ENCODE measurements at places on chromosomes 5 and 9.

DNA sequence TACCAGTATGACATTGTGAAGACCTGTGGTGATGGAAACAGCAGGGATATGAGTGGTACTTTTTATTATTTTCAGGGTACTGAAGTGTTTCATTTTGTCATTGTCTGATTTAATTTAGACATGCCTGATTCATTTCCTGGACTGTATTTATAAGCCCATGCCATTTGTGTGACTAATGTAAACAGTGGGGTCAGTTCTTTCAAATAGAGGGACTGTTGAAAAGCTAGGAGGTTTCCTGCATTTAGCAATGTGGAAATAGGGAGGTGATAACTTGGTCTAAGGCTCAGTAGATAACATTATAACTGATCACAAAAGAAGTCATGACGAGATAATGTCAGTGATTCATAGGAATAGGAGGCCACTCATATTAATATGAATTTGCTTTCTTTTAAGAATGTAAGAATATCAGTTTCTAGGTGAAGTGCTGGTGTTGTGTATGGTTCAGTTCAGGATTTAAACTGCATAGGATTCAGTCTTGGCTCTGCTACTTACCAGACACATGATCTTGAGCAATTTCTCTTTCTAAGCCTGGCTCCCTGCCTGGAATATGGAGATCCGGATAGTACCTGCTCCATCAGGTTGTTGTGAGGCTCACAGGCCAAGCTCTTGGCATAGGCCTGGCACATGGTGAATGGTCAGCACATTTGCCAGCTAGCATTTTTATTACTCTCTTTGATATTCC is 7.5 kb downstream of the RASGRF2 start:
- DNase-seq: no peak

DNA sequence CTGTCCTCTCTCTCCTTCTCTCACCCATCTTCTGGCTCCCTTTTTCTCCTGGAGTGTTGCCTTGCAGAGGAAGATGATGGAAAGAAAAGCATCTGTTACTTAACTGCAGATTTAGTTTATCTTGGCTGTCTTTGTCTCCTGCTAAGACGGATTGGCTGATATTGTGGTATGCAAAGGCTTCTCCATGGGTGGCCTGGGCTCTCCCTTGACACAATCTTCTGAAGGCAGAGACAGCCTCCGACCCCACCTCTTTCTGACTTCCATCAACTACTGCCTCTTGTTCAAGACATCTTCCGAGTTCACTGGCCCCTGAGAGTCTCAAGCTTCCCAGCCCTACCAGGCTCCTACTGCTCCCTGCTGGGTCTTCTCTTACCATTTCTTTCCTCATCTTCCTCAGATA is 403.7 kb downstream of the LRRC70 start:
- no peak for DNase-seq

- no peak for DNase-seq
Observed at GRCh38 chr9:36690412-36691168, 117.9 kb downstream of the MELK start.

- DNase-seq: no peak
Observed at GRCh38 chr5:78927657-78928282, 57.3 kb downstream of the ARSB start.

GRCh38 chr5:122163121-122164069 is 34.0 kb downstream of the ZNF474 start:
- DNase-seq: no peak

DNA sequence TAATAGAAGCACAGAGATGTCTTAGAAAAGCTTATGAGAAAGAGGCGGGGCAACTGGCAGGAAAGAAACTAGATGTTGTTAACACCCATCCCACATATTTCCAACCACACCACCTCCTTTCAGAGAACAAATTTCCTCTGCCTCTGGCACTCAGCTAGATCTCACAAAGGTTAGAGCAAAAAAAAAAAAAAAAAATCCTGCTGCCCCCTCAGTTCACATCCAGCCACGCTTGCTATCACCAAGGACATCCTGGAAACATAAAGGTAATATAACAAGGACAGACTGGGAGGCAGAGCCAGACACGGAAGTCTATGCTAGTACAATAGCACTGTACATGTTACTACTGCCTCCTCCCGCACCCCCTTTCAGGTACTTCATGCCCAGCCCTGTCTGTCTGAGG is 238.0 kb upstream of the PTGER4 start:
- no peak for DNase-seq

DNA sequence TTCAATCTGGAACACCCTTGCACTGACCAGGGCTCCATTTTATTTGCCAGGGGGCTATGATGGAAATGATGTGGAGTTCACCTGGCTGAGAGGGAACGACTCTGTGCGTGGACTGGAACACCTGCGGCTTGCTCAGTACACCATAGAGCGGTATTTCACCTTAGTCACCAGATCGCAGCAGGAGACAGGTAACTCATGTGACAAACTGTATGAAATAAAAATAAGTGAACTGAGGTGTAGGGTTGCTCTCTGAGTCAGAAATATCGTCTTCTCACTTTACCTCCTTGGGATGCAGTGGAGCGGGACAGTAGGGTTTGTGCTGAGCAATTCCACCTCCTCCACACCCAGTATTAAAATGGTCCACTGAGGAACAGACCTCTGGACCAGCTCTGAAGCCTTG is 22.1 kb downstream of the GABRP start:
- no peak for DNase-seq
